ENCODE measurements at places on chromosomes 12 and 14.
A peak's percentile ranks its signal among the peaks of the same experiment; 100 is the strongest.

- DNase-seq = no peak
Measured at GRCh38 chr12:53498235-53498630, 1.0 kb downstream of the MAP3K12 start.

DNA sequence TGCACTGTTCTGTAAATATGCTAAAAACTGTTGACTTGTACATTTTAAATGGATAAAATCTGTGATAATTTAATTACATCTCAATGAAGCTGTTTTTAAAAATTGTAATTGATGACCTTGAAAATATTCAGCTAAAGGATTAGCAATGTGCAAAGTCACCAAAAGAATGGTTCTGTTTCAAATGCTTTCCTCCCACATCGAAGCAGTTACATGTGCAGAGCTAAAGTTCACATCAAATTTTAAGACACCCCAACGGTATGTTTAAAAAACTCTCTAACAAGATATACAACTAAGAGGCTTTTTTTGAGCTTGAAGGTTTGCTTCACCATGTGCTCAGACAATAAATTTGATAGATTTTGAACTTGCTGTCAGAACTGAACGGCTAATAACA, 114.6 kb upstream of the KRAS start:
- no peak for DNase-seq

DNA sequence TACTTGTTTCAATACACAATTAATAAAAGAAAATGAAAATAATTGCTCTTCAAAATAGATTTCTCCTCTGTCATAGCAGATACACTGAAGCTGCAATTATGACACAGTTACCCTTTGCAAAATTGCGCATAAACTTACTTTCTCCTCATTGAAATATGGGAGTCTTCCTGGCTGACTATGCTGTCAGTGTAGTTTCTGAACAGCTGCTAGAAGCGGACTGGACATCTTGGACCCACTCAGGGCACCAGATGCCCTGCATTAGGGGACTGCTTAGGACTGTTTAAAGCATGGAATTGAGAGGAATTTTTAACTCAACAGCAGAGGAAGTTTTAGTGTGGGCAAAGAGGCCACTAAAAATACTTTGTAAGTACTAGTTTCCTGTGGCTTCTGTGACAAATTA, 454.9 kb downstream of the ATP23 start:
- no peak for DNase-seq

- DNase-seq = no peak
Measured at GRCh38 chr12:109445191-109445609, 31.9 kb downstream of the KCTD10 start.

- DNase-seq = no peak
Measured at GRCh38 chr14:74065746-74066575, 18.3 kb downstream of the ALDH6A1 start.

- DNase-seq = no peak
Measured at GRCh38 chr12:76786986-76787385, 23.1 kb downstream of the ZDHHC17 start.

- DNase-seq = peak; percentile 80
Measured at GRCh38 chr12:103495469-103496456, at the start of gene C12orf42. Gene C12orf42 (minus strand): TSS chr12:103495968. CDS start chr12:103478426, 17,542 bp downstream.

- DNase-seq = no peak
Measured at GRCh38 chr14:25485381-25485780, 435.4 kb upstream of the STXBP6 start.

GRCh38 chr14:103679351-103679750, 35.9 kb downstream of the XRCC3 start:
- DNase-seq = peak; percentile 54

GRCh38 chr14:54946500-54946899, 43.9 kb upstream of the GCH1 start:
- no peak for DNase-seq

DNA sequence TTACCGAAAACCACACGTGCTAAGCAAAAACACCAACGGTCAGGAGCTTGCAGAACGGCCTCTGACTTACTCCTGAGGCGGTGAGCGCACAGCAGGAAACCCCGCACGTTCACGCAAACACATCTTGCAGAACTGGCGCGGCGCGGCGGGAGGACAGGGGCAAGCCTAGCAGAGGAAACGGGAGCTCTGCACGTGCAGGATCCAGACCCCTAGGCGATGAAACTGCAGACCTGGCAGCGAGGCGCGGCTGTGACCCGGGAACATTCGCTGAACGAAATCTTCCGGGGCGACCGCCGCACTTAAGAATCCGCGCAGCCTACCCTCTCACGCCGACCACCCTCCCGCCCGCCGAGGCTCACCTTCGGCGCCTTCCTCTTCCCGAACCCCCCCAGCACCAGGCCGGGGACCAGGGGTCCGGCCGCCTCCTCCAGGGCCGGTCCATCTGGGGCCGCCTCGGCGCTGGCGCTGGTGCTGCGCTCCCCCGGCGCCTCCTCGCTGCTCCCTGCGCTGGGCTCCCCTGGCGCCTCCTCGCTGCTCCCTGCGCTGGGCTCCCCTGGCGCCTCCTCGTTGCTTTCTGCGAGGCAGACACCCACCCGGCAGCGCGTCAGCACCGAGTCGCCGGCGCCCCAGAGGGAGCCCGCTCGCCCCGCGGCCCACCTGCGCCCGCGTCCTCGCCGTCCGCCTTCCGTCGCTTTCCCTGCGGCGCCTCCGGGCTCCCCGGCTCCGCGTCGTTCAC, 615 bp downstream of the DDX51 start:
- no peak for DNase-seq

GRCh38 chr14:30838351-30838750, 36.0 kb upstream of the COCH start:
- DNase-seq = no peak

DNA sequence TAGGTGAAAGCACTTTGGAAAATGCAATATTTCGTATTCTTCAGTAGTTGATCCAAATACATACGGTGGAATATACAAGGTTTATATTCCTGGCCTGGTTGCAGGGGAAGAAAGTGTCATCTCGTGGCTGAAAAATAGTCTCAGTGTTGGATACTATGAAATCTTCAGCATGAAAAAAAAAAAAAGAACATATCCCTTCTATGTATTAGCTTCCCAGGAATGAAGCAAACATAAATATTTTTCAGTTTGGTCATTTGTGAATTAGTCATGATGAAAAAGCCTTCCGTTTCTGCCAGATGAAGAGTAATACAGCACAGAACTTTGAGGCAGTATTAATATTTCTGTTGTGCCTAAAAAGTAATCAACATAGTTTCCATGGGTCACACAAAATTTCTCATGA, 36.7 kb downstream of the FLRT2 start:
- no peak for DNase-seq

DNA sequence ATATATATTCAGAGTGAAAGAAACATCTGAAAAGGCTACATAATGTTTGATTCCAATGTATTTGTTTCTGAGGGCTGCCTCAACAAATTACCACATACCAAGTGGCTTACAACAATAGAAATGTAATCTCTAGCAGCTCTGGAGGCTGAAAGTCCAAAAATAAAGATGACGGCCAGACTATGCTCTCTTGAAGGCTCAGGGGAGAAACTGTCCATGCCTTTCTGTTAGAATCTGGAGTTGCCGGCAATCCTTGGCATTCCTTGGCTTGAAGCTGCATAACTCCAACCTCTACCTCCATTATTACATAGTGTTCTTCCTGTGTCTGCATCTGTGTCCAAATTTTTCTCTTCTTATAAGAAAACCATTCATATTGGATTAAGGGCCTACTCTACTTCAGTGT, 68.1 kb upstream of the PLEKHG7 start:
- DNase-seq = no peak

DNA sequence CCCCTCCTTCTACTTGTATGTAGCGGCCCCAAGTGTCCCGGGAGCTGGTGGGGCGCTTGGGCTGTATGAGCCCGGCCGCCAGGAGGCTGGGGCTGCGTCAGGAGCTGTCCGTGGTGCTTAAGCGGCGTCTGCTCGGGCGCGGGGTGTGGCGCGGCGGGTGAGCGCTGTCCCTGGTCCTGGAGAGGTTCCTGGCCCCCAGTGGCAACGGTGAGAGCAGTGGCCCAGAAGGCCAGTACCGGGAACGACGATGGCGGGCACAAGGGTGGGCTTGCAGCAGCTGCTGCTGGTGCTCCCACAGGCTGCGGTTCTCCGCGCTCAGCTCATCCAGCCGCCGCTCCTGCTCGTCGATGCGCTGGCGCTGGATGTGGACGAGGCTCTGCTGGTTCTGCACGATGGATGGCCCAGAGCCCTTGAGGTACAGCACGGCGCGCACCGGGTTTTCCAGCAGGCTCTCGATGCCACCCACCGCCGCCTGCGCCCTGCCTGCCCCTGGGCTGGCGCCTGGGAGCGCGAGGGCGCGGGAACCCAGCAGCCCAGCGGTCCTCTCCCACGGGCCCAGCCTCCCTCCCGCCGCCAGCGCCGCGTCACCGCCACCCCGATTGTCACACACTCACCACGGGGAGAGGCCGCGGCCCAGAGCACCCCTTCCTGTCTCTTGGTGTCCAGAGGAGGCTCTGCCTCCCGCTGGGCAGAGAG, 41.9 kb upstream of the FKBP4 start:
- DNase-seq = peak; percentile 44

- no peak for DNase-seq
Measured at GRCh38 chr14:95123891-95124579, 33.3 kb downstream of the DICER1 start.

- no peak for DNase-seq
Measured at GRCh38 chr12:96810477-96810876, 96.6 kb upstream of the NEDD1 start.

- no peak for DNase-seq
Measured at GRCh38 chr12:70648831-70649230, 11.6 kb upstream of the PTPRB start.

DNA sequence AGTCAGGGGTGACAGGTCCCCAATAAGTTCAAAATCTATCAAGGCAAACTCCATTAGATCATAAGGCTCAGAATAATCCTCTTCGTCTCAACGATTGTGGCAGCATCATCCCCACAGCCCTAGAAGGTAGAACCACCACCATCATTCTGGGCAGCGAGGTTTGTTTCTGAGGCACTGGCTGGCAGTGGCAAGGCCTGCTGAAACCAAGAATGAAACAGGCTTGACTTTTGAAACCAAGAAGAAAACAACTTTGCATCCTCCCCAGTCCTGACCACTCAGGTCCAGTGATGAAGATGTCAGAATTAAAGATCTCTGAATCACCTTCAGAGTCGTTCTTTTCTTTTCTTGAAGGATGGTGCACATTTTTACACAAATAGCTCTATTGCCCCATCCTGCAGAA, 152.6 kb upstream of the SYT1 start:
- DNase-seq = no peak

DNA sequence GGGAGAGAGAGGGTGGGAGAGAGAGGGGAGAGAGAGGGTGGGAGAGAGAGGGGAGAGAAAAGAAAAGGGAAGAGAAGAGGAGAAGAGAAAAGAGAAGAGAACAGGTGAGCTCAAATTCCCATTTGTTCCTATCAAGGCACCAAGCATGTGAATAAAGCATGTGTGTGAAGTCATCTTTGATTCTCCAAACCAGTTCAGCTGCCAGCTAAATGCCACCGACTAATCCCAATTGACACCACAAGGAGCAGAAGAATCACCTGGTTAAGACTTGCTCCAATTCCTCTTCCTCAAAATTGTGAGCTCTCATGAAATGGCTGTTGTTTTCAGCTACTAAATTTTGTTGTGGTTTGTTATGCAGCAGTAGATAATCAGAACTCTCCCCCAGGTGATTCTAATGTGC, 188.9 kb downstream of the TMX1 start:
- no peak for DNase-seq

DNA sequence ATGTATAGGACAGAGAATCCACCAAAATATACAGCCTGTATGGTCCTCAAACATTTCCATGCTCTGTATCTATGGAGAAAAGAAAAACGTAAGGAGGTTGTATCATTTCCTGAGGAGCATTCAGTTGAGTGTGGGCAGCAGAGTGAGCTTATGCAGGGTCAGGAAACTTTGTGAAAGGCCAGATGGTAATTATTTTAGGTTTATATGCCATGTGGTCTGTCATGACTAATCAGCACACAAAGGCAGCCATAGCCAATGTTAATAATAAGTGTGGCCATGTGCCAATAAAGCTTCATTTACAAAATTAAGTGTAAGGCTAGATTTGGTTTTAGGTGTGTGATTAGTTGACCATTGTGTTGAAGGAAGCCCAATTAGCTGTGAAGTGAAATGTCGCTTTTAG, 33.2 kb upstream of the A2M start:
- no peak for DNase-seq

GRCh38 chr12:23964812-23965211, 15.3 kb upstream of the SOX5 start:
- no peak for DNase-seq

- peak; percentile 75 for DNase-seq
Measured at GRCh38 chr14:24080888-24081738, 9.8 kb downstream of the CPNE6 start.

GRCh38 chr12:30278401-30278800, 417.3 kb downstream of the IPO8 start:
- no peak for DNase-seq

DNA sequence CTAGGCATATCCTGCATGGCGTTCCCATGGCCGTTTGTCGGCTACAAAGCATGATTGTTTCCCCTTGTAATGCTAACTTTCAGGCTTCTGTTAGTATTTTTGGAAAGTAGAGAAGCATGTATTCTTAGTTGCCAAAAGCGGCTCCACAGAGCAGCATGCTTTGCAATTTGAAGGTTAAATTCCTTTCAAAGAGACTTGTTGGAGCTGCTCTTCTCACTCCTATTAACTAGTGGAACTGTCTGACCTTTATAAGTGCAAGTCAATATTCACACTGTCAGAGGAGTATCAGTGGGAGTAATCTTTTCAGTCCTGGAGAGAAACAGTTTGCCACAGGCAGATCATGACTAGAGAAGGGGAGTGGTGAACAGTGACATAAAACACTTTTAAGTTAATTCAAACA, 656.1 kb upstream of the NOVA1 start:
- DNase-seq = no peak

DNA sequence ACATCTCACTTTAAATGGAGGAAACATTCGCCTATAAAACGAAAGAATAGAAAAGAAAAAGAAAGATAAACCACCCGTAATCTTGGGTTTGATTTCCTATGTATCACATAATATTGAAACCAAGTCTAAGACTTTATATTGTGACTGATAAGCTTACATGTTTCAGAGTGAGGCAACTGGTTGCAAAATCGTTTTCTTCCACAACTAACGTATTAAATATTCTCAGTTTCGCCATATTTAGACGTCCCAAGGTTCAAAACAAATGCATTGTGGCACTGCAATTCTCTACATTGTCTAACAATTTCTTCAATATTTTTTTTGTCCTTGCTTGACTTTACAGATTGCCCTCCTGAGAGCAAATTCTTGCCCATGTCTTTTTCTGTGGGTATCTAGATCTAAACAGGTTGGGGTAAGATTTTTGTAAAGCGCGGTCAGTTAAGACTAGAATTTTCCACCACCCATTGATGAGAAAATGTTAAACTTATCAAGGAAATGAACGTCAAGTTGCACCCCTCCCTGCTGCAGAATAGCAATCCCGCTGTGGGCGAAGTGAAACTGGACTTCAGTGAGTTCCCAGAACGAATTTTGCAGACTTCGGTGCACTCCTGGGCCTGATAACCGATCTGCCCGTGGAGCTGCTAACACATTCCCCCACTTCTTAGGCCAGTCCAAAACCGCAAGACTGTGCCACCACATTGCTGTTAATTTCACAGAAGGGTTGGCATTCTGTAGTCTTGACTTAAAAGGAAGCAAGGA, 2.7 kb downstream of the TBX3 start:
- no peak for DNase-seq

Measured in activated B cell treated with CpG ODN at 0.5 μM for 24 hours (primary cell).